Tibial artery (tissue), 4 donors: ENCODE measurements at places on chromosomes 7 and 10.

GRCh38 chr7:66810716-66811115 is 70.2 kb downstream of the RABGEF1 start:
- DNase-seq, result no peak

- no peak for DNase-seq
These were observed 542.4 kb upstream of the ADARB2 start for GRCh38 chr10:2279711-2280110.

- DNase-seq, result no peak
These were observed 128.9 kb downstream of the DGKI start for GRCh38 chr7:137717811-137718271.

GRCh38 chr10:101452593-101452992 is 98.6 kb downstream of the BTRC start:
- no peak for DNase-seq

DNA sequence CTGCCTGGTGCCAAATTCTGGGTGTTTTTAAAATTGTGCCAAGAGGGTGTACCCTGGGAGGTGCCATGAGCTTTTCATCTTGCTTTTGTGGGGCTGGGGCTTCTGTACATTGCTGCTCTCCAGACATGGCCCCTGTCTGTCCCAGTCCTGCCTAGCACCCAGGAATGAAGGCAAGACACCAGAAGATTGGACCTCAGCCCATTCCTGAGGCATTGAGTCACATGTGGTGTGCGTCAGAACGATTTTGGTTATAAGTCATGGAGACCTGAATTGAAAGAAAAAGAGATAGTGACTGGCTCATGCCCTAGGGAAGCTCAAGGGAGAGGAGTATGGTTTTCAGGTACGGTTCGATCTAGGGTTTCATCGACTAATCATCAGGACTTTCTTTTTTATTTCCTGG is 493.2 kb downstream of the TYW1 start:
- no peak for DNase-seq

DNA sequence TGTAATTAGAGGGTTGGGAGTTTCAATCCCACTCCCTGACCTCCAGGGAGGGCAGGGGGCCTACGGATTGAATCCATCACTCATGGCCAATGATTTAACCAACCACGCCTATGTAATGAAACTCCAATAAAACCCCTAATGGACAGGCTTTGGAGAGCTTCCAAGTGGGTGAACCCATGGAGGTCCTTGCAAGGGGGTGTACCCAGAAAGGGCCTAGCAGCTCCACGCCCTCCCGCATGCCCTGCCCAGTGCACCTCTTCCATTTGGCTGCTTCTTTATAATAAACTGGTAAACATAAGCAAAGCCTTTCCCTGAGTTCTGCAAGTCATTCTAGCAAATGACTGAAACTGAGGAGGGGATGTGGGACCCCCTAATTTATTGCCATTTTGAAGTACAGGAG is 280.1 kb downstream of the FRMD4A start:
- DNase-seq, result no peak

DNA sequence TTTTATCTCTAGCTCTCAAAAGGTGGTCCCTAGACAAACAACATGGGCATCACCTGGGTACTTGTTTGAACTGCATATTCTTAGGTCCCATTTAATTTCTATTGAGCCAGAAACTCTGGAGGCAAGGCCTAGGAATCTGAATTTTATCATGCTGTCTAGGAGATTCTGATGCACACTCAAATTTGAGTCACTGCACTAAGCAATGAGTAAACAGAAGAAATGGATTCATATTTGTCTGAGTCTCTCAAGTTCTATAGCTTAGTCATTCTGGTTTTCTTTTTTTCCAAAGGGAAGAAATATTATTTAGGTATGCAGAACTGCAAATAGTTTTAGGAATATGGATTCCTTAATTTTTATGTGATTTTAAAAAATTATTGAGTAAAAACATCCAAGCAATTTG is 185.5 kb downstream of the SEMA3A start:
- no peak for DNase-seq

- DNase-seq, result no peak
These were observed 156.1 kb upstream of the STEAP4 start for GRCh38 chr7:88462799-88463198.

- no peak for DNase-seq
These were observed 22.6 kb upstream of the CREB5 start for GRCh38 chr7:28389504-28390395.

- DNase-seq, result no peak
These were observed 490.0 kb upstream of the LRRN3 start for GRCh38 chr7:110600956-110601355.

GRCh38 chr10:82813856-82814255 is 938.9 kb downstream of the NRG3 start:
- DNase-seq, result no peak

DNA sequence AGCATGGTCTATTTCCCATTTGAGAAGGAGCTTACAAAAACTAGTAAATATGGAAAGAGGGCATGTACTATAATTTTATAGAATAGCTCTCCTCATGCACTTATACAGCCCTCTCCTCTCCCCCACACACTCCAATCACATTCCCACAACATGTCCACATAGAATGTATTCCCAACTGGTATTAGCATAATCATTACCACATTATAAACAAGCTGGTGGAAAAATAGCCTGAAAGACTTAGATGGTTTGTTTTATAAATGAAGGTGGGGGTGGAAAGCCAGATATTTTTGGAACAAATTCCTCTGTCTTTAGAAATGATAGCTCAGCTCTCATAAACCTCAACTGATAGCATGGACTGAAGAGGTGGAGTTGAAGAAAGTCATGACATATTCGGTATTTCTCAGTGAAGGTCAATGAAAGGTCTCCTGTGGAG is 410.1 kb downstream of the SUGCT start:
- no peak for DNase-seq

DNA sequence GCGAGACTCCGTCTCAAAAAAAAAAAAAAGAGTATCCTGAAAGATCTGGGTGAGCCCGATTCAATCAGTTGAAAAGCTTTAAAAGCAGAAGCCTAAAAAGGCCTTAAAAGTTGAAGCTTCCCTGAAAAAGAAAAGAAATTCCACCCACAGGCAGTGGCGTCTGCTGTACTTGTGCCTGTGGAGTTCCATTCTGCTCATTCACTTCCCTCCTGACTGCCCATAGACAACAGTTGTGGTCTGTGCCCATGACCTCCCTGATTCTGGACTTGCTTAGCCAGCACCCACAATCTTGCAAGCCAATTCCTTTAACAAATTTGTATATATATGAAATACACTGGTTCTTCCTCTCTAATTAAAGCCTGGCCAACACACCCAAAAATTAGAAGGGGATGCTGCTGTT is 141.7 kb downstream of the DLG5 start:
- DNase-seq, result no peak

DNA sequence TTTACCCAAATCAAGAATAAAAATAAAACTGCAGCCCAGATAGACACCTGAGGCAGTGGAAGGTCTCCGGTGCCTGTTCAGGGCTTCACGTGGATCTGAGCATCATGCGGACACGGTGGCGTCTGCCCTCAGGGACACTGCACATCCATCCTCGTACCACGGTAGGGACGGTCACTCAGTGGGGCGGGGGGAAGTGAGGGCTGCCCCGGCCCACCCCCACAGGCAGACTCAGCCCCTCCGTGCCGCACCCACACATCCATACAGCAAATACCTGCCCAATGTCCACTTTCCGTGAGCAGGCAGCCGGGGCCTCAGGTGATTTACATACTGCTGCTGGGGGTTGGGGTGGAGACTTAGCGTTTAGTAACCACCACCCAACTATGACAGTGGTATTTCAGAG is 207.8 kb downstream of the DIP2C start:
- no peak for DNase-seq

DNA sequence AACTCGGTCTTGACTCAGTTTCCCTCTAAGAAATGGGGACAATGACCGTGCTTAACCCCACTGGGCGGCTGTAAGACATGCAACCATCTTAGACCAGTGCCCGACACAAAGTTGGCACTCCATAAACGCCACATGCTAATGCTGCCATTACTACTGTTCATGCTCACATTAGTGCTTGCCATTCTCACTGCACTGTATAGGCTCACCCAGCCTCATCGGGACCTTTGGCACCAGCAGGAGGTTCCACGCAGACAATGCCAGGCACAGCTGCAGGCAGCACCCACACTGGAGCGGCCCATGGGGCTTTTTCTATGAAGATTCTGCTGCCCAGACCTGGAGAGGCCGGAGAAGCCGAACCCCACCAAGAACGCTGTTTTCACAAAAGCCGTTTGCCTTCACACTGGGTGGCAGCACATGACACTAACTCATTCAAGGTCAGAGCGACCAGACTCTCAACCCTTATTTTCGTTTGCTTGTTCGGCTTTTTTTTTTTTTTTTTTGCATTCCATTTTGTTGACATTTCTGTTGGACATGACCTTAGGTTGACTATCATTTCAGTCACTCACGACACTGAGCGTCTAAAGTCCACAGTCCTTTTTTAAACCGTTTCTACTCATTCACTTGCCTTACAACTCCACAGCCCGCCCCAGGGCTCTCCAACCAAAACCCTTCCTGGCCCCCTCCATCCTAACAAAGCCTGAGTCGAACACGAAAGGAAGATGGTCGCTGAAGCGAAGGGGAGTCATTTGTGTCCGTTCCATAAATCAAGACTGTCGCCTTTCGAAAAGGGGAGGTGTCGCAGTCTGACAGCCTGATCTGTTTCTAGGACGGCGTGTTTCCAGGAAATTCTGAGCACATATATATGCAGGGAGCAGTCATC is 124.4 kb upstream of the RNF32 start:
- DNase-seq, result no peak

DNA sequence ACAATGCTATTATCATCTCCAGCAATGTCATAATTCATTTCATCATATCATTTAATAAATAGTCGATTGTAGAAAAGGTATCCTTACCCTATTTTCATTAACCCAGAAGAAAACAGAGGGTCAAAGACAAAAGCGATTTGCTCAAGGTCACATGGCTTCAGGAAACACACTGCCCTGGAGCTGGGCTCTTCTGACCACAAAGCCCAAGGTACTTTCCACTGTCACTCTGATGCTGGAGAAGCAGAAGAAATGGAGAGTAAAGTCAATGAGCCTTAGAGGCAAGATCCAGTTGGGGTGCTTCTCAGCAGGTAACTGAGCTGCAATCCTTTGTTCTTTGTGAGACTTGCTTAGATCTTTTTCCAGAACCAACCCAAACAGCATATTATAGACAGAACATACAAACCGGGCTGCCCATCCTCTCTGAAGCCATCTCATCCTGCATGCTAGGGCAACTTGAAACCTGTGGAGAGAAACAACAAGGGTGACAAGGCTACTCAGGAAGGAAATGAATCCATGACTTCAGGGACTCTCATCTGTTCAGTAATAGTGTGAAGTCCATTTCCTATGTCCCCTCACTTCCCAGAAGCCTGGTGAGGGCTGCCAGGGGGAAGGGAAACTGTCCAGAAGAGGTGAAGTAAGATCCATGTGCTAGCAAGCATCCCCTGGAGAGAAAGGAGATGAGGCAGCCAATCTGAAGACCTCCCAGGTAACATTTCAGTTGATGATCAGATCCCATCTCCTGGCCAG is 148.6 kb upstream of the SVIL start:
- DNase-seq, result no peak

GRCh38 chr7:151565541-151565940 is 45.8 kb upstream of the RHEB start:
- DNase-seq, result no peak
